WTC11 (cell line): ENCODE measurements at places on chromosomes 3 and 15.

GRCh38 chr3:175777495-175777894, 918.4 kb downstream of the NAALADL2 start:
- DNase-seq, result no peak

DNA sequence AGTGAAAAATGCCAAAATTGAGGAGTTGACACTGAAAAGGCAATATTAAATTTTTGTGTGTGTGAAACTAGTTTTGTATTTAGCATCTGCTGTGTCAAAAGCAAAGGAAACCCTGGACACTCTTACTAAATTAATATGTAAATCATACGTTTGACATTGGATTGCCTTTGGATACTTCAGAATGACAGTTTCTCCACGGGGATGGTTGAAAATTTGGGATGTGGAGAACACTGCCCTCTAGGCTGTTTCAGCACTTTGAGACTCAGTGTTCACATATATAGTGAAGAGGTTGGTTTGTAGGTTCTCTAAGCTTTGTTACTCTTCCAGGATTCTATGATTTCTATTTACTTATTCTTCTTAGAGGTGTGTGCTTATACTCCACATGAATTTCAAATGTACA, 3.0 kb downstream of the ROBO2 start:
- no peak for DNase-seq

DNA sequence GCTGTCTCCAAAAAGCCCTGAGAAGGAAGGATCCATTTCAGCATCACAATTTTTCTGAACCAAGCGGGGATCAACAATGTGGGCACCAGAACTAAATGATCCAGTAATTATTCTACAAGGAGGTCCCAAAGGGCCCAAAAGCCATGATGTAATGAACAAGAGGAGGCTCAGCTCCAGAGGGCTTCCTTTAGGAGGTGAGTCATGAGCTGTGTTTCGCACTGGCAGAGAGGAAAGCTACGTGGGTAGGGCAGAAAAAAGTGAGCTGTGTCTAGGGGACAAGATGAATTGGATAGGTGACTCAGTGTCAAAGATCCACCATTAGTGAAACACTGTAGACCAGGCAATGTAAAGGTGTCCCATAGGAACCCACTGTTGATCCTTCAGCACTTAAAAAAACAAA, 113.4 kb downstream of the RORA start:
- DNase-seq, result no peak

DNA sequence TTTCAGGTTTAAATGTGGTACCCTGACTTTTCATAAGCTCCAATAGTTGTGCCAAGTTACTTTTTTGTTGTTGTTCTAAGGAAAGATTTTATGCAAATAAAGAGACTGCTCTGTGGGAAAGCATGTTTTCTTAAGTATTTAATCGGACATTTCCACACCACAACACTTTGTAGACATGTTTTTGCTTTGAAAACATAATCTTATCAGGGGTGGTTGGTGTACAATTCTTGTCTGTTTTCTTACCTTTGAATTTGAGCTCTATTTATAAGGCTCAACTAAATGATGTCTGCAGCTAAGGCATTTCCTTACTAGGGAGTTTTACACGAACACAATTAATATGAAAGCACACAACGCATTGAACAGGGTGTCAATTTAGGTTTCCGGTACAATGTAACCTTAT, 81.5 kb upstream of the CDIN1 start:
- DNase-seq, result no peak

- no peak for DNase-seq
Observed at GRCh38 chr3:141942006-141942405, 65.6 kb downstream of the ATP1B3 start.

GRCh38 chr3:105355408-105356061, 11.2 kb upstream of the ALCAM start:
- DNase-seq, result no peak

DNA sequence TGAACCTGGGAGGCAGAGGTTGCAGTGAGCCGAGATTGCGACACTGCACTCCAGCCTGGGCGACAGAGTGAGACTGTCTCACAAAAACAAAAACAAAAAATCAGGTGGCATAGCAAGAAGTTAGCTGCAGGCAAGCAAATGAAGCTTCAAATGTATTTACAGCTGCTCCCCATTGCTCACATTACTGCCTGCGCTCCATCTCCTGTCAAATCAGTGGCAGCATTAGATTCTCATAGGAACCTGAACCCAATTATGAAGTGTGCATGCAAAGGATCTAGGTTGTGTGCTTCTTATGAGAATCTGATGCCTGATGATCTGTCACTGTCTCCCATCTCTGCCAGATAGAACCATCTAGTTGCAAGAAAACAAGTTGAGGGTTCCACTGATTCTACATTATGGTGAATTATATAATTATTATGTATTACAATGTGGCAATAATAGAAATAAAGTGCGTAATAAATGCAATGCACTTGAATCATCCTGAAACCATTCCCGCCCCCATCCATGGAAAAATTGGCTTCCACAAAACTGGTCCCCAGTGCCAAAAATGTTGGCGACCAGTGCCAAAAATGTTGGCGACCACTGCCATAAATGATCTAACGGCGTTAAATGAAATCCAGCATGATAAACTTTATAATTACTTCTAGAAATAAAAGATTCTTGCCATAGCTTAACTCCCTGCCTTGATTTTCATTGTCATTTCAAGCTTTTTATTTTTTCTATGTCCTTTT, 616.7 kb upstream of the NAALADL2 start:
- no peak for DNase-seq

- peak; percentile 33 for DNase-seq
Observed at GRCh38 chr15:28260722-28261121, 61.3 kb downstream of the HERC2 start.

GRCh38 chr3:147915057-147915456, 505.9 kb downstream of the ZIC1 start:
- no peak for DNase-seq

GRCh38 chr15:96402403-96402802, 71.9 kb downstream of the NR2F2 start:
- DNase-seq, result no peak

GRCh38 chr15:90423801-90424319, 35.8 kb downstream of the IQGAP1 start:
- DNase-seq, result no peak

- DNase-seq, result no peak
Observed at GRCh38 chr15:68204776-68205557, at the start of gene CALML4. Gene CALML4, minus strand, starts transcription at chr15:68205332. Its CDS starts 85 bp downstream, at chr15:68205247.

DNA sequence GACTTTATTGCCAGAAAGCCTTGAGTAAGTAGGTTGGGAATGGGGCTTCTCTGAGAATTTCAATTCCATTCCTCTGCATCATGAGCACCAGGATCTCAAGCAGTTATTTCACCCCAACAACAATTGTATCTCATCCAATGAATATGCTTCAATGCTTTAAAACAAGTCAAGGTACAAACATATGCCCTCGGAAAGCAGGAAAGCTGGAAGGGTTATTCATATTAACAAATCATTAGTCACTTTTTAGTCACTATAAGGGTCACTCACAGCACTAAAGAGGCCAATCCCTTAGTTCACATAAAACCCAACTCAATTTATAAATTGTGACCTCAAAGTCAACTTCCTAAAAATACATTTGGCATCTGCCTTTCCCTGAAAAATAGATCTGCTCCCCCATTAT, 16.2 kb downstream of the MB21D2 start:
- no peak for DNase-seq

DNA sequence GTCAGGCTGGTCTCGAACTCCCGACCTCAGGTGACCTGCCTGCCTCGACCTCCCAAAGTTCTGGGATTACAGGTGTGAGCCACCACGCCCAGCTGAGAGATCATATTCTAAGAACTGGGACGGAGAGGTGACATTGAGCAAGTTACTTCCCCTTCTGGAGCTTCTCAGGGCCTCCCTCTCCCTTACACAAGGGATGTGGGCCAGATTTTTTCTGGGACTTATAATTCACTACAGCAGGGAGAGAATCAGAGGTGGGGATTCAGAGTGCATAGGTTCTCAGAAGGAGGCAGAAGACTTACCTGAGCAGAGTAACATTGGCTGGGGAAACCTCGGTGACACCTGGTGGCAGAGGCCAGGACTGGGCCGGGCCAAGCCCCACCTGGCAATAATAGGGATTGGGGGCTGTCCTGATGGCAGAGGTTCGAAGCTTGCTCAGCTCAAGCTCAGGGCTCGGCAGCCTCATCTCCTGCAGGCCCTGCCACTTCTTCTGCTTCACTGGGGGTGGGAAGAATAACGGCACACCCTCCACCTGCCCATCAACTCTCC, 6.8 kb downstream of the LTK start:
- peak; percentile 58 for DNase-seq

DNA sequence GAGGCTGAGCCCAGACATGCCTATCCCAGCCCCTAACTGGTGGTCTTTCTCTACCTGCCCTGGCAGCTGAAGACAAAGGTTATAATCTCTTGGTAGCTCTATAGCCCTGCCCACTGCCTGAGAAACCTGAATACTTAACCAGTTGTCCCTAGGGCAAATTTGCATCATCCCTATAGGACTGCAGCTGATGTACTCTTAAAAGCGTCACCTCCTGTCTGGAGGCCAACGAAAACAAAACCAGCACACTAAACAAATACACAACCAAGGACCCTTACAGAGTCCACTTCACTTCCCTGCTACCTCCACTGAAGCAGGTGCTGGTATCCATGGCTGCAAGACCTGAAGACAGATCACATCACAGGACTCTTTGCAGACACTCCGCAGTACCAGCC, 98.0 kb downstream of the KCNAB1 start:
- no peak for DNase-seq

DNA sequence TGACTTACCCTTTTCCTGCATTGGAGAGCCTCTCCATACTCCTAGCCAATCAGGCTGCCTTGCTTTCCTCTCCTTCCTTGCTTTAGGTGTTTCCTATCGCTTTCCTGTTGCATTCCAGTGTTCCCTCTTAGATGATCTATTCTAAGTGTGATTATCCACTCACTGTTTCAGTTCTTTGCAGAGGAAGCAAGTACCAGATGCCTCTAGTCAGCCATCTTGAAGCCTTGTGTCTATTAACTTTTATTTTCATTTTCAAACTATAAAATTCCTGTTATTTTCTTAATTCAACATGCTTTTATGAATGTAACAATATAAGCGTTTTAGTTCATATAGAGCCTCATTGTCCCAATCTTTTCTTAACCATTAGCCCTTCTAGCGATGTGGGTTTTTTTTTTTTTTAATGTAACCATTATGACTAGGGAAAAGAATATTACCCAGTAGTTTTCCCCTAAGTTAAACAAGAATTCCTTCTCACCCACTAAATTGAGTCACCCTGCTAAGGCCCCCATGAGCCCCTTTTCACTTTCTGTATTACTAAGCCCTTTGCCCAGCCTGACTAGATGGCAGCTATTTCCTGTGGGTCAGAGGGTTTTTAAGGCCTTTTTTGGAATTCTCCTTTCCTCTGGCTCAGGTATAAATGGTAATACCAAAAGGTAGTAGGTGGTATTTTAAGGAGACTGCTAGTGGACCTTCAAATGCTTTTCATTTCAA, 229.4 kb upstream of the CTNNB1 start:
- DNase-seq, result no peak

DNA sequence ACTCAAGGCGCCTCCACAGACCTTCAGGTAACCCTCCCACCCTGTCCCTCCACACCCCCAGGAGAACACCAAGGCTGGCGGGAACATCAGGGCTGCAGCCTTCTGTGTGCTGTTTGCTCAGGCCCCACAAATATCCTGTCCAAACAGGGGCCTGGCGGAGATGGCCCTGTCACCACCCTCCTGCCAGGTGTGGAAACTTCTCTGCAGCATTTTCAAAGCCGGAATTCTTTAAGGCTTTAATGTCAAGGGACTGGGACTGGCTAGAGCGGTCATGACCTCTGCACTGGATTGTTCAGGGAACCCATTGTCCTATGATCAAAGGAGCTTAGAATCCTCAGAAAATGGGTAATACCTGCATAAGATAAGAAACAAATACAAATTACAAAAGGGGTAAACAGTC, 46.6 kb downstream of the FBLN2 start:
- DNase-seq, result peak; percentile 10

- DNase-seq, result no peak
Observed at GRCh38 chr3:133455960-133456359, 56.1 kb downstream of the BFSP2 start.

DNA sequence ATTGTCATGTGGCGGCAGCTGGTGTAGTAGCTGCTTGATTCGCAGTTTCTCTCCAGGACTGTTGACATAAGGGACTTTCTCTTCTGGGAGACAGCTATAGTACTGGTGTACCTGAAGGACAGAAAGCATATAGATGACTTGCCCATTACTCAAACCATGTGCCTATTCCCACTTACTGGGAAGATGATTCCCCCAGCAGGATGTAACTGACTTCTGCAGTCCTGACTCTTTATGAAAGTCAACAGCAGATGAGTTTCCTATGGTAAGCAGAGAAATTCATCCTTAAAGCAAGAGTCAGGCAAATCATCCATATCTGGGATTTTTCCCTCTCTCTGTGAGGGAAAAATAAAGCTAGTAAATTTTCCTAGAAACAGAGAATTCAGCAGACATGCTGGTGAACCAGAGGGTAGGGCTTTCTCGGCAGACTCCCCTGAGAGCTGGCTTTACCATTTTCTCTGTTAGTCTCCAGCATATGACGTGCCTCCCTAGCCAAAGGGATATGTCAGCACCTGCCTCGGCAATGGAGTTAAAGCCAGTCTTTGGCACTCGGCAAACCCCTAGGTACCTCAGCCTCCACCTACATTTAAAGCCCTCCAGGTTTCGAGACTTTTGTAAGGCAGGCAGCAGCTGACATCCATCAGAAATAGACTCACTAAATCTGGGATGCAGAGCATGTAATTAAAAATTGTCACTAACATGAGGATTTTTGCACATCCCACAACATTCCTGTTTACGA, 62.1 kb downstream of the PRICKLE2 start:
- DNase-seq, result no peak

DNA sequence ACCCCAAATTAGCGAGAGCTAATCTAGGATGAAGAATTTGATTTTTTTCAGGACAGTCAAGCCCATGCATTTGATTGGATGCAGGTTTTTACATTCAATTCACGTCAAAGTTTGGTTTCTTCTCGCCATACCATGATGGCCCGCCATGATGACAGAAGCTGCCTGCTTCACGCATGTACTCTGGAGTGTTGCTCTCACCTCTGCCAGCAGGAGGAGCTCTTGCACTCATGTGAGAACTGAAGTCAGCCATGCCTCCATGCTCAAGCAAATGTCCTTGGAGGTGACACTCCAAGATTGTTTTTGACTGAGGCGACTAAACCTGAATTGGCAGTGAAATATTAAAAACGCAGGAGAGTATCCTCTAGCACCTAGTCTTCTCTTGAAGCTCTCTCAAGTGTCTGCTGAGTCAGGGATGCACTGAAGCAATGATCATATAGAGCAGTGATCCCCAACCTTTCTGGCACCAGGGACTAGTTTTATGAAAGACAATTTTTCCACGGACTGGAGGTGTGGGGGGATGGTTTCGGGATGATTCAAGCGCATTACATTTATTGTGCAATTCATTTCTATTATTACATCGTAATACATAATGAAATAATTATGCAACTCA, 120.9 kb downstream of the SAMMSON start:
- DNase-seq, result peak; percentile 88

GRCh38 chr3:146575636-146576035, 29.5 kb downstream of the PLSCR5 start:
- DNase-seq, result no peak

- no peak for DNase-seq
Observed at GRCh38 chr3:170107941-170108340, 70.1 kb downstream of the GPR160 start.

- DNase-seq, result no peak
Observed at GRCh38 chr3:12990781-12991480, 82.3 kb downstream of the IQSEC1 start.
